Effector memory CD8-positive, alpha-beta T cell (primary cell): ENCODE measurements at places on chromosomes 13 and 19.

- DNase-seq: no peak
These were observed 50.2 kb upstream of the PSG2 start for GRCh38 chr19:43132696-43133095.

DNA sequence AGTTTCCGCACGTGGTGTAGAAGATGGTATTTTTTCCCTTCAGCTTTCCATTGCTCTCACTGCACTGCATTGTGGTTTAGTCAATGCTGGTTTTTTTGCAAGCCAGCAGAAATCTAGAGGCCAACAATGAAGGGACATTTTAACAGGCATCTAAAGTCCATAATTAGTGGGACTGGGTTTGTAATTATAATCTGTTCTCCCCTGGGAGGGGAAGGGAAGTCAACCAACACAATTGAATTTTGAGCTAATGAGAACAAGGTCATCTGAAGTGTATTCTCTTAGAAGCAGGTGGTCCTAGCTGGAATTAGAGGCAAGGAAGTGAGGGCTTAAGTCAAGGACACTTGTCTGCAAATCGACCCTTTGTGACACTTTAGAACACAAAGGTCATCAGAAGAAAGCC lies 156.4 kb downstream of the MYO16 start:
- no peak for DNase-seq

- no peak for DNase-seq
These were observed 43.7 kb upstream of the ENOX1 start for GRCh38 chr13:43830497-43830881.

- DNase-seq: no peak
These were observed 802 bp downstream of the CDC37 start for GRCh38 chr19:10402441-10403038.

DNA sequence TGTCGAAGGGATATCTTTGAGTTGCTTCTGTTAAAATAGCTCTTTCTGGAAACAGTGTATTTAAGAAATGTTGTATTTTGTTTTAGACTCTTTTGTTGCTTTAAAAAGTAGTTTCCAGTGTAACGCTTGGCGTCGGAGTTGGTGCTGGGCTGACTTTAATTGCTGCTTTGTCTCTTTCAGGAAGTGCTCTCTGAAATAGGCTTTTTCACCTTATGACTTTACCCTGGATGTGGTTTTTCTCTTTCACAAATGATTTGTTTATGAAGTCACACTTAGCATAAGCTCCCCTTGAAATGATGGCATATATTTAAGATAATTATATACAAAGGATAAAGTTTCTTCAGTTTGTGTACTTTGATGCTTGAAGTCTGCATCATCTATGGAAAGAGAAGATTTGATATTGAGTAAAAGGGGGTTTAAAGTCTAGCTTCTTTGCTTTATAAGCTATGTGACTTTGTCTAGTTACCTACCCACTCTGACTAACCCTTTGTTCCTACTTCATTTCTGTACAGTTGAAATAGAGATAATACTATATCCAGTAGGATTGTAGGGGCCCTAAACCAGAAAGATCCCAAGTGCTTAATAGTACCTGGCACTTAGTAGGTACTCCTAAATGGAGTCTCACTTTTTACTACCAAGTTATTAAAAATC lies at the start of gene GPR18:
TSS of gene GPR18 (minus strand) at position 170 of the 651 bp plus-strand sequence. CDS start 2,507 bp downstream, outside the sequence.
- DNase-seq: no peak
